ENCODE measurements at places on chromosomes 13 and 19.

DNA sequence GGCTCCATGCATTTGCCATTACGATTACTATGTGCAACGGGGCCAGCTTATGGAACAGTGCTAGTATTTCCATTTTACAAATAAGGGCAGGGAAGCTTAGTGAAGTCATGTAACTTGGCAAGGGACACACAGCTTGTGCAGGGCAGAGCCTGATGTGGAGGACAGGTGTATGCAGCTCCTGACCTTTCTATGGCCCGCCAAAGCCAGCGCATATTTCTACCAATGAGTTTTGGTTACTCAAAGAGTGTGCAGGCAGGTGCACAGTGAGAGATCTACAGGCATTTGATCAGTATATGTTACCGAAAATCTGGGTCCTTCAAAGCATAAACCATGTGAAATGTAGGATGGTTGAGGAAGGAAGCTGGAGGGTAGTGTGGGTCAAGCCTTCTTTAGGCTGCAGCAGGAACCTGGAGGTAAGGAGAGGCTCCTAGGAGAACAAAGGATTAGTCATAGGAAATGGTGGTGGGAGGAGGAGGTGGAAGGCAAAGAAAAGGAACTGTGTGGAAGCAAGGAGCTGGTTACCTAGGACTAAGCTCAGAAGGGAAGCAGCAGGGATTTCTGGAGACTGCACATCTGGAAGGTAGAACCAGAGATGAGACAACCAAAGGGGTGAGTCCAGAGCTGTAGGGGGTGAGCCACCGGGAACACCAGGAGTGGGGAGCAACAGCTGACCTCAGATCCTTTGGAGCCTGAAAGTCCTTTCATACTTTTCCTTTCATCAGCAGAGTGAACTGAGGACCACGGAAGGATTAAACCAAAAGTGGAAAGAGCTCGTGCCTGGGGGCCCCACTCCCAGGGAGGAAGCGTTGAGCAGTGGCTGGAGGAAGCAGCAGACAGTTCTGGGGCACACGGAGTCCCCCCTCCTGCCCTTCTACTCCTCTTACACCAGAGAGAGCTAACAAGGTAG is 4.2 kb upstream of the PDX1 start:
- DNase-seq = no peak

- DNase-seq = no peak
These were observed 16.4 kb upstream of the ALOX5AP start for GRCh38 chr13:30718661-30719524.

- no peak for DNase-seq
These were observed 42.6 kb downstream of the KLF2 start for GRCh38 chr19:16367261-16367683.

- no peak for DNase-seq
These were observed 406.2 kb downstream of the SUCLA2 start for GRCh38 chr13:47594833-47595232.

DNA sequence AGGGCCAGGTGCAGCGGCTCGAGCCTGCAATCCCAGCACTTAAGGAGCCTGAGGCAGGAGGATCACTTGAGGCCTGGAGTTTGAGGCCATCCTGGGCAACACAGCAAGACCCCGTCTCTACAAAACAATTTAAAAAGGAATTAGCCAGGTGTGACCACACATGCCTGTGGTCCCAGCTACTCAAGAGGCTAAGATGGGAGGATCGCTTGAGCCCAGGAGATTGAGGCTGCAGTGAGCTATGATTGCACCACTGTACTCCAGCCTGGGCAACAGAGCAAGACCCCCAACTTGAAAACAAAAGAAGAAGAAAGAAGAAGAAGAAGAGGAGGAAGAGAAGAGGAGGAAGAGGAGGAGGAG is 47.7 kb downstream of the LATS2 start:
- DNase-seq = no peak

DNA sequence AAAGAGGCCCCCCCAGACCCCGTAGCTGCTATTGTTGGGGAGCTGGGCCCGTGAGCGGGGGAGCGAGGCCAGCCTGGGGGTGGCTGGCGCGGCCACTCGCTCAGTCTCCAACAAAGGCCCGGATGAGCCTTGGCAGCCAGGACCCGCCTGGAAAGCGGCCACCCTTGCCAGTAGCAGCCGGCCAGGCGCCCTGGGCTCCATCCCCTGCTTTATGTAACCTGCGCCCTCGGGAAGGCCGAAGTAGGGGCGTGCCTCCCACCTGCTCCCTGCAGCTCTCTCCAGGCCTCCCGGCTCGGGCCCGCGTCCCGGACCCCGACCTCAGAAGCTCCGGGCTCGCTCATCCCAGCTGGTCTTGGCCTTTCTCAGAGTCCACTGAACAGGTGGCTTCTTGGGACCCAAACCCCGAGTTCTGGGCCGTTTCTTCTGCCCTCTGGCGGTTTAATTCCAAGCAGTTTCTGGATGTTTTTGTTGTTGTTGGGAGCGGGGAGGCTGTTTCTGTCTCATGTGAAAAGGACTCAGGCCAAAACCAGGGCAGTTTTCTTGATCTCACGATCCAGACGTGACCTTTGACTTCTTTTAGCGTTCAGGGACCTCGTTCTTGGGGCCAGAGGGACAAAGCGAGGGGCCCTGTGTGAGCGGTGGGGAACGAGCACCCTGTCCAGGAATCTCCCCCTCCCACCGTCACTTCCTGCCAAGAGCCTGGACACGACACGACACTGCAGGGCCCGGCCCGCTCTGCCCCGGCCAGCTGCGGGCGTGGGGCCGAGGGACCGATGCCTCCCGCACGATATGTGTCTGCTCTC is 1.2 kb downstream of the CDC34 start:
- DNase-seq = peak; percentile 85

DNA sequence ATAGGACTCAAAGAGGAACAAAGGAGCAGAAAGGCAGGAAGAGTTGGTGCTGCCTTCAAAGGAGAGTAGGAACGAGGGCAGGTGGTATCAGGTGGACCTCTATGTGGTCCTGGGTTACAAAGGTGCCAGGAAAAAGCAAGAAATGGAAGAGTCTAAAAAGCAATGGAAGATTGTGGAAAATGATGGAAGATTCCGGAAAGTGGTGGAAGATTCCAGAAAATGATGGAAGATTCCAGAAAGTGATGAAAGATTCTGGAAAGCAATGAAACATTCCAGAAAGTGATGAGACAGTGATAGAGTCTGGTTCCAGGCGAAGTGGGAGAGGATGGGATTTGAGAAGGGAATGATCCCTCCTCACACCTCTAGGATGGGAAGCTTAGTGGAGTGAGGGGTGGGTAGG is 55.3 kb downstream of the ZNF557 start:
- no peak for DNase-seq

- DNase-seq = no peak
These were observed 119.9 kb upstream of the PCDH17 start for GRCh38 chr13:57511603-57512002.

Data from stomach (tissue), 19 donors.